ENCODE measurements at places on chromosomes 5 and 9.
A peak's percentile ranks its signal among the peaks of the same experiment; 100 is the strongest.

DNA sequence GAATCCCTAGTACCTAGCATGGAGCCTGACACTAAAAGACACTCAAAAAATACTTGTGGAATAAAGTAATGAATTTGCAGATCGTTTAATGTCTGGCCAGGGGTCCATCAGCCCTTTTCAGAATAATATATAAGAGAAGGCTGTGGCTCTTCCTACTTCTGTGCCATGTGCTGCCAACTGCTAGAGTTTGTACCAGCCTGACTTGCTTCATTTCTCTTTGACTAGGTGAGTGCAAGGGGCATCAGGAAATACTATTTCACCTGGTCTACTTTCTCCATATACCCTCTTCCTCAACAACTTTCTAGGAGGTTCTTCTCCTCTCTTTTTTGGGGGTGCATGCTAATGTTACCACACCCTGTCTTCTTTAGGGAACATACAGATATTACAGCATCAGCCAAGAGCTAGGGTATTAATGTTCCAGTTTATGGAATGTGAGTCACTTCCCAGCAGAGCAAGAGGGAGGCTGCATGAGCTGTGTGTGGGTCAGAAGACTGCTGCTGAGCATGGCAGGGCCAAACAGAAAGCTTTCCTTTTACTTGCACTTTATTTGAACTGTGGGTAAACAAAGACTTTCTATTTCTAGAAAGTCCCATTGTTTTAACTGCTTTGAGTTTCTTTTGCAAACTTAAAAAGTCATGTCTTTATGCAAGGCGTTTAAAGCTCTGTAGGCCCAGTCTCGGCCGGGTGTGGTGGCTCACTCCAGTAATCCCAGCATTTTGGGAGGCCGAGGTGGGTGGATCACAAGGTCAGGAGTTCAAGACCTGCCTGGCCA, 158.9 kb downstream of the ADAMTSL1 start:
- no peak for DNase-seq

- DNase-seq, result no peak
Observed at GRCh38 chr9:125650271-125650737, 56.7 kb downstream of the MAPKAP1 start.

GRCh38 chr5:68494771-68495170, 279.2 kb downstream of the PIK3R1 start:
- no peak for DNase-seq

- no peak for DNase-seq
Observed at GRCh38 chr9:115997923-115998322, 155.7 kb upstream of the PAPPA start.

DNA sequence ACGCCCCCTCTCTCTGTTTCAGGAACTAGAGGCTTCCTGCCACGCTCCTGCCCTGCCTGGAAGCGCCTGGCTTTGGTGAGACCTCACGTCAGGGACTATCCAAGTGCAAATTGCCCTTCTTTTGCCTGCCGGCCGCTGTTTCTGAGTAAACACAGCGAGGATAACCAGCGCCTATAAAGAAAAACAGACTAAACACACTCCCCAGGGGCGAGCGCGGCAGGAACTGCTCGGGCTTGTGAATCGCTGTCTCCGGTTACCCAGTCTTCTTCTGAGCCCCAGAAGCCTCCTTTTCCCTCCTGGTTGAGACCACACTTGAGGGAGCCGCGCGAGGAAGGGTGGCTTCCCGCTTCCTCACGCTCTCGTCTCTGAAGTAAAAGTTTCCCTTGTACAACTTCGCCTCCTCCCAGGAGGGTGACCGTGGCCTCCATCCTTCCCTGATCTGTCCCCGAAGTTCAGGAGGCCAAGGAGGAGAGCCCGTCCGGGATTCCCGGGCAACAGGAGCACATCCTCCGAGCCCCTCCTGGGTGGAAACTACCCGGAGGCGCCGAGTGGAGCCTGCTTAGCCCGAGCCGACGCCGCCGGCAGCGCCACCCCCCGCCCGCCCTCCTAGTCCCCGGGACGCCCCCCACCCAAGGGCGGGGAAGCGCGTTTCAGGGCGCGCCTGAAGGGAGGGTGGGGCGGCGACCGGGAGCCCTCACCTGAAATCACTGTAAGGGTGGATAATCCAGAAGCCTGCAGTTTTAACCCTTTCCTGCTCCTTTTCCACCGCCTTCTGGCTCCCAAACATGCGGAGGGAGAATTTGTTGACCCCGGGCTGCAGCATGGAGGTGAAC, 993 bp downstream of the HCN1 start:
- DNase-seq, result no peak

GRCh38 chr9:125977223-125977622, 230.1 kb downstream of the PBX3 start:
- no peak for DNase-seq

DNA sequence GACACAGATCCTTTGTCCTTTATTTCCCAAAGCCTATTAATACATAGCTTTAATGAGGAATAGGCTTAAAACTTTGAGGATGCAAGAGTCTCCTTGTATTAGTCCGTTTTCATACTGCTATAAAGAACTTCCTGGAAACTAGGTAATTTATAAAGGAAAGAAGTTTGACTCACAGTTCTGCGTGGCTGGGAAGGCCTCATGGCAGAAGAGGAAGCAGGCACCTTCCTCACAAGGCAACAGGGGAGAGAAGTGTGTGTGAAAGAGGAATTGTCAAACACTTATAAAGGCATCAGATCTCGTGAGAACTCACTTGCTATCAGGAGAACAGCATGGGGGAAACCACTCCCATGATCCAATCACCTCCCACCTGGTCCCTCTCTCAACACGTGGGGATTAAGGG, 5.4 kb upstream of the CLK4 start:
- DNase-seq, result no peak

DNA sequence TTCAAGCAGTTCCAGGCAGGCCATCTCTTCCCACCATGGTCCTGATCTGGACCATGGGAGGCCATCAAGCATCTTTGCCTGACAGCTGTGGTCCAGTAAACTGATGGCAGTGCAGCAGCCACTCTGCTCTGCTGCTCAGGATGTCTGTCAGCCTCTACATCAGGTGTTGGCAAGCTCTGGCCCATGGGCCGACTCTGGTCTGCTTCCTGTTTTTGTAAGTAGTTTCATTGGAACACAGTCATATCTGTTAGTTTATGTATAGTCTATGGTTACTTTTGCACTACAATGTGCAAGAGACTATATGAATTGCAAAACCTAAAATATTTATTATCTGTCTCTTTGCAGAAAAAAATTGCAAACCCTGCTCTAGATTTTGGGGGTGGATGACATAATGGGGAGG, 225.0 kb downstream of the KCTD16 start:
- no peak for DNase-seq

DNA sequence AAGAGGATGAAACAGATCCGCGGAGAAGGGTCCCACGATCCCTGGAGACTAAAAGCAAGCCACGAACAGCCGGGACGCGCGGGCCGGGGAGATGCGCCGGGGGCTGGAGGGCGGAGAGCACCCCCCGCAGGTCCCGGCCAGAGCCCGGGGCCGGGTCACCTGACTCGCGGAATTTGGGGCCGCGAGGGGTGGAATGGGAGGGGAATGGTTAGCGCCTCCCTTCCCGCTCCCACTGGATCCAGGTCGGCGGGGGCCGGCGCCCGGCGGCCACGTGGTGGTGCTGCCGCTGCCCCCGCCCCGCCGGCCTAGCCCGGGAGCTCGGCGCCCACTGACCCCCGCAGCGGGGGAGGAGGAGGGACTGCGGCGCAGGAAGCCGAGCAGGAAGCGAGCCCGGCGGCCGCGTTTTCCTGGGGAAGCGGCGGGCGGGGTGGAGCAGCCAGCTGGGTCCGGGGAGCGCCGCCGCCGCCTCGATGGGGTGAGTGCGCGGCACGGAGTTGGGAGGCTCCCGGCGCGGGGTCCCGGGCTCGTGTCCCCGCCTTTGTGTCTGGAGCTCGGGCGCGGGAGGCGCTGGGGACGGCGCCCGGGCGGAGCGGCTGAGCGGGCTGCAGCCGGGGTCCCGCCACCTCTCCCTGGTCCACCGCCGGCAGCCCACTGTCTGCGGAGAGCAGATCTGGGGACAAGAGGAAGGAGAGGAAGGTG, at the start of gene RAI14:
Gene RAI14, plus strand, starts transcription at position 328 of the 699 bp plus-strand sequence. CDS start 30,592 bp downstream, outside the sequence.
- DNase-seq, result no peak

GRCh38 chr9:137956039-137956438, 78.5 kb downstream of the CACNA1B start:
- no peak for DNase-seq

GRCh38 chr9:33184963-33185362, 17.8 kb upstream of the B4GALT1 start:
- no peak for DNase-seq

DNA sequence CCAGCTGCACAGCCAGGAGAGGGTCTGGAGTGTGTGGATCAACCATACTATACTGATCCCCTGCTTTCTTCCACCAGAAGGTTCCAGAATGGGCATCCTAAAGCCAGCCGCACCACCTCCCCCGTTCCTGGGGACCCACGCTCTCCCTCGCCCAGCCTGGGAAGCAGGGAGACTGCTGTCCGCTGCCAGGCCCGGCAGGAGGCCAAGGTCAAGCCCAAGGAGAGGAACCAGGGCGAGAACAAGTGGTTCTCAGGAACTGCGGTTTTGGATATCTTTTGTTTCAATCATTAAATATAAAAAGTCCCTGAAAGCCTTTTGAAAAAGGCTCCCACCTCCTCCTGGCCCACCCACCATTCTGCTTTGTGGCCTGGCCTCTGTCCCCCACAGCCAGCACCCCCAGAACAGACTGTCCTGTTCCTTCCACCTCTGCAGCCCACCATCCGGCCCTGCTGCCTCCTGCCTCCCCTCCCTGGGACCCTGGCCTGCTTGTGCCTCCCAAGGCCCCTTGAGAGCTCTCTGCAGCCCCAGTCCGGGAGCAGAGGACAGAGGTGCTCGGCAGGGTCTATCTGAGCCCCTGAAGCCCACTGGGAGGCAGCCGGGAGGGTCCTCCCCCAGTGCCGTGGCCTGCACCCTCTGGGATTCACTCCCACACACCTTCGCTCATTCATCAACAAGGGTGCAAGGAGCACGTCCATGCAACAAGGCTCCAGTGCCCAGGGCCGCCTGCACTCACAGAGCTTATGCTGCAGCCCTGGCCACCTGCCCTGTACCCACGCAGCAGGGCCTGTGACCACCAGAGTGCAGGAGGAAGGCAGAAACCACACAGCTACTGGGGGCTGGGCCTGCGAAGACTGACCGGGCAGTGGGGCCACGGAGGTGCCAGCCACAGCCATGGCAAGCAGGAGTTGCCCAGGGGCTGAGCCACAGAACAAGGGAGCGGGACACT, 614 bp upstream of the LCN6 start:
- no peak for DNase-seq

DNA sequence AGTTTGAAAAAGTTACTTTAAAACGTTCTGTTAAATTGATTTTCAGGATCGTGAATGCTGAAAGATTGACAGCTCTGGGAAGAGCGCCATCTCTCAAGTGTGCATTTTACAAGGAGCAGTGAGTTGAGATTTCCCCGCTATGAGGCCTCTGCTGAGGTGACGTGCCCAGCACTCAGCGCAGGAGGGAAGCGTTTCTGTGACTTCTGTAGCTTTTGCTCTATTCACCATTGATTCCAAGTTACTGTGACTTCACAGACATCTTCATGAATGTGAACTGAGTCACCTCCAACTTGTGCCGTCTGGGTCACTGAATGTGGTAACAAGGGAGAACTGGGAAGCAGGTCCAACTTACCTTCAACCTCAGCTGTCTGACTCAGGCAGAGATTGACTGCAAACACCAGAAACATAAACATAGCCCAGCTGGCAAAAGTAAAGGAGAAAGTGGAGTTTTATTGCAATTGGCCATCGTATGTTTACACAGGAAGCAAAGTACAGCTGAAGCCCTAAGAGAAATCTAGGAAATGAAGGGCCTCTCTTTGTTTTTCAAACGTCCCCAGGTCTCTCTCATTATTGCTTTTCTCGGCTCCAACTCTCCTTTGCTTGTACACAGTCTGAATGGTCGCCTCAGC, 428.8 kb upstream of the CLINT1 start:
- no peak for DNase-seq

- DNase-seq, result no peak
Observed at GRCh38 chr5:167851416-167851815, 440.0 kb upstream of the WWC1 start.

GRCh38 chr9:6106711-6107339, 91.4 kb upstream of the RANBP6 start:
- DNase-seq, result no peak

DNA sequence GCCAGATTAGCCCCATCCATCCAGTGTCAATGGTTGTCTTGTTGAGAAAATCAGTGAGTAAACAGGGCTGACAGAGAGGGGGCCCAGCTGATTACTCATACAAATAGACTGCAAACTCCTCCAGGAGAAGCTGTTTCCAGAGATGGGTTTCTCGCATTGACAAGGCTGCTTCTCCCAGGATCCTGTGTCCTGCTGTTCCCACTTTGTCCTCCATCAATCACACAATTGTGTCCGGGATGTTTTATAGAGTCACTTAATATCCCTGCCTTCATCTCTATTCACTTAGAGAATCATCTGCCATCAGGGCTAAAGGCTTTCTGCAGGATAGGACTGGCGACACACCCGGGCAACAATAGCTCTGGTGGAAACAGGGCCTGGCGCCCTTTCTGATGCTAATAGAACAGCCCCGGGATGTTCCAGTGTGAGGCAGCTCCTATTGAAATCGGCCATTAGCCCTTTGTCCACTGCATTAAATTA, 71.7 kb upstream of the TBCA start:
- DNase-seq, result no peak

DNA sequence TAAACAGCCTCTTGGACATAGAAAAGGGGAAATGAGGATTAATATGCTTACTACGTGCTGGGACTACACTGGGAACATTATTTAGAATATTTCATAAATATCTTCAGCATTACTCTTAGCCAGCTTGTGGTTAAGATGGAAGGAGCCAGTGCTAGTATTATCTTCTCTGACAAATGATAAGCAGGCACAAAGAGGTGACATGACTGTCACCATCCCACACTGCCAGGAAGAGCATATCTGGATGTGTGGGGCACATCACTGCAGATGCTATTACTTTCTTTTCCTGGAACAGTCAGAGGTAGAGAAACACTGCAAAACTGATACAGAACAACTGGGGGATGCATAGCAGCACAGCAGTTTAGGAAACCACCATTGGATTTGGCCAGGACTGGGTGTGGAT, 281.0 kb upstream of the TNC start:
- no peak for DNase-seq

- DNase-seq, result peak; percentile 39
Observed at GRCh38 chr5:132011622-132012343, at the start of gene ACSL6. ACSL6 (minus strand) TSS chr5:132011658; CDS start chr5:132011553, 105 bp downstream.

GRCh38 chr9:100295240-100295639, 57.5 kb downstream of the TEX10 start:
- no peak for DNase-seq

- no peak for DNase-seq
Observed at GRCh38 chr5:133159543-133159942, 107.7 kb downstream of the HSPA4 start.

DNA sequence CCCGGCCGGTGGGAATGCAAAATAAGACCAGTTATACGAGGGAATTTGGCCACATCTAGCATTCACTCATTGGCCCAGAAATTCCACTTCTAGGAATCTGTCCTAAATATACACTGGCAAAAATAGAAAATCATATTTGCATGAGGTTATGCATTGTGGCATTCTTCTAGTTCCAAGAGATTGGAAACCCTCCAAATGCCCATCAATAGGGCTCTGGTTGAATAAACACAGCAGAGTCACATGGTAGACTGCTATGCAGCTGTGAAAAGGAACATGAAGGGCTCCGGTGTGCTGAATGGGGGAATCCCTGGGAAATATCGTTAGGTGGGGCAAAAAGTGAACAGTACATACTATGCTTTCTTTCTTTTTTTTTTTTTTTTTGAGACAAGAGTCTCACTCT, 36.8 kb downstream of the PTGES start:
- no peak for DNase-seq
